ENCODE measurements at places on chromosomes 6 and 20.

GRCh38 chr20:48405909-48406308 is 421.9 kb downstream of the PREX1 start:
- DNase-seq = no peak

DNA sequence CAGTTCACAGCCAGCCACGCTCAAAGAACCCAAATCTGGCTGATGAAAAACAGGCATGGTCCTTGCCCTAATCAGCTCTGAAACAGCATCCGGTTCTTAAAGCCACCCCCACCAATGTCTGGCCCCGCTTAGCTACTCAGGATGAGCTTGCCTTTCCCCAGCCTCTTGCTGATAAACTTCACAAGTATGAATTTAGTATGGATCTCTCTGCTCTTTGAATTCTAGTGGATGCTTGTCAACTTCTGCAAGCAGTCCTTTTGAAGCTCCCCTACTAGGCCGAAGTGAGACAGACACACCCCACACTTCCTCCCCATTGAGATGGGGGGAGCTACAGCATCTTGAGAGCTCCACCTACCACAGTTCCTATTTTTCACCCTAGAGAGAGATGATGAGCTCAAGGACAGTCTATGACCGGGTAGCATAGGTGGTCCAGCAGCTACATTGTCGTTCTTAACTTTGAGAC is 36.7 kb downstream of the EBF4 start:
- no peak for DNase-seq

- no peak for DNase-seq
Measured at GRCh38 chr20:6696001-6696400, 71.5 kb upstream of the BMP2 start.

GRCh38 chr20:51514249-51514648 is 28.3 kb downstream of the NFATC2 start:
- DNase-seq = no peak

- no peak for DNase-seq
Measured at GRCh38 chr6:140921366-140922226, 1211.1 kb upstream of the GJE1 start.
